ENCODE measurements at places on chromosomes 2 and 18.

- DNase-seq, result no peak
Observed at GRCh38 chr2:182038576-182038975, 52.9 kb downstream of the PPP1R1C start.

DNA sequence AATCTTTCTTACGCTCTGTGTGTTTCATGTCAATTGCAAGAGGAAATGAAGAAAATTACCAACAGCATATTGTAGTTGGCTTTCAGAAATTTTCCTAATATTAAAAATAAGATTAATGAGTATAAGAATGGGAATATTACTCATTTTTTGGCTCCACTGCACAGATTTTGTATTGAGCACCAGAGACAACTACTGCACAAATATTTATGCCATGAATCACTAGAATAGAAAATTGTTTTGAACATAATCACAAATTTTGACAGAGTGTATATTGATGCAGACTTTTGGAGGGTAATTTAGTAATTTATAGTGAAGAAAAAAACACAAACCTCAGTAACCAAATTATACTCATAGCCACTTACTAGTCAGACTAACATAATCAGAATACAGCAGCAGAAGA is 118.3 kb downstream of the DOK6 start:
- no peak for DNase-seq

GRCh38 chr18:58784601-58785137 is 80.0 kb upstream of the ZNF532 start:
- DNase-seq, result no peak

GRCh38 chr2:88099798-88100488 is 27.9 kb downstream of the FABP1 start:
- no peak for DNase-seq

DNA sequence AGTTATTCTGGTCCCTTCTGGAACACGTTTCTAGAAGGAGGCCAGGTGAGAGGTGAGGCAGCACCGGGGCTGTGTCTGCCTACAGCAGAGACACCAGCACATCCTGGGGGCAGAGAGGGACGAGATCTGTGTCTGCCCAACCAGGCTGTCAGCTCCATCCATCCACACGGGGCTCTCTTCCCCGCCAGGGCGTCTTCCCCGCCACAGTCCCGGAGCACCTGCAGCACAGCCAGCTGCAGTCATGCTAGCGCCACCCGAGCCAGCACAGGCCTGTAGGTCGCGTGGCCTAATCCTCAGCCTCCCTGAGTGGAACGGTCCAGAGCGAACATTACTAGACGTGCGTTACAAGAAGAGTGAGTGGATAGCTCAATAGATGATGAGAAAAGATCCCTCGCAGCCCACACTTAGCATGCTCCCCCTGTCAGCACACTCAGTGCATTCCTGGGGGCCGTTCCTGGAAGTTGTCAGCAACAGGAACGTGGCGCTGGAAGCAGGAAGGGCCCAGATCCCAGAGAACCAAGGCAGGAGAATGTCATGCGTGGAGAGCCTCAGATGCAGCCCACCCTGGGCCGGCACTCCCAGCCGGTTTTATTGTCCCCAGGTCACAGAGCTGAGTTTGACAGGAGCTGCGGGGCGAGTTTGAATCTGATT is 179.0 kb downstream of the TWIST2 start:
- DNase-seq, result no peak

- no peak for DNase-seq
Observed at GRCh38 chr2:19673213-19673791, 228.5 kb downstream of the TTC32 start.

- no peak for DNase-seq
Observed at GRCh38 chr18:31100436-31101182, 1.6 kb downstream of the DSC2 start.

DNA sequence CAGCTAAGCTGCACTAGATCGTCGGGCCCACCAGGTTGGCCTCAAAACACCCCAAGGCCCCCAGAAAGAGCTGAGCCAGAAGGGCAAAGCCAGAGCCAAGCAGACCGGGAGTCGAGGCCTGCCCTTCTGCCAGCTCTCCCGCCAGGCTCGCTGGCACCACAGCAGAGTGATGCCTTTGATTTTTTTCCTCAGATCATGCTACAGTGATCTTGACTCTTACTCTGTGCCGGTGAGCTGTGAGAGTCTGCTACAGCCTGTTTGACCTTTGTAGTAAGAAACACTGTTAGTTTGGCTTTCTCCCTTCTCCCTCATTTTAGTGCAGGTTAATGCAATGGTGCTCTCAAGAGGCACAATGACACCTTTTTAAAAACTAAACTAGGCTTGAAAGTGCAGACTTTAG is 97.8 kb downstream of the ESCO1 start:
- no peak for DNase-seq

GRCh38 chr2:180787330-180787729 is 193.1 kb upstream of the UBE2E3 start:
- DNase-seq, result no peak

- DNase-seq, result no peak
Observed at GRCh38 chr2:167859676-167860075, 387.7 kb downstream of the STK39 start.

- DNase-seq, result no peak
Observed at GRCh38 chr18:61815885-61816470, 76.8 kb downstream of the RNF152 start.

DNA sequence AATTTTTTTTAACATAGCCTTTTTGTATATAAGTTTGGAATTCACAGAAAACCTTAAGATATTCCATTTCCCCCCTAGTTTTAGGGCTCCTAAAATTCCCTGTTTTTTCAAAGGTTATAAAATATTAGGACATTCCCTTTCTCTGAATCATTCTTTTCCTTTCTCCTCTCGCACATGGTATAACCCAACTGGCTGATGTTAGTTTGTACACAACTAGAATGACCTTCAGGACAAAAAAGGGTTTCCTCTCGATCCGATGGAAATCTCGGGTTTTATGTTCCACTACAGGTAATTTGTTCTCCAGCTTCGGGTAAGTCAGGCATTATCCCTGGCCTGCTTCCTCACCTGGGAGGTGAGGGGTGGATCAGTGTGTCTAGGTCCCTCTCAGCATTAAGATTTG is 215.1 kb downstream of the LDLRAD4 start:
- DNase-seq, result no peak

DNA sequence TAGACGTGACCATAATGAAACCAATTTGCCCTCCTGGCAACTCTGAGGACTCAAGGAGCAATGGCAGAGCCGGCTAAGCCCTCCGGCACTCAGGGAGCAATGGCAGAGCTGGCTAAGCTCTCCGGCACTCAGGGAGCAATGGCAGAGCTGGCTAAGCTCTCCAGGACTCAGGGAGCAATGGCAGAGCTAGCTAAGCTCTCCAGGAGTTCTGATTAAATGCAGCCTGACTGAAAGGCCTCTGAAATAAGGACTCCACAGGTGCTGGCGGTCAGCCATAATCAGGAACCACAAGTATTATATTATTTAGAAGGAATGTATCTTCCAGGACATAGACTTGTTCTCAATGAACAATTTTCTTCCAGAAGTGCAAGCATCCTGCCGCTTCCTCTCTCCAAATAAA is 65.2 kb downstream of the C2orf76 start:
- DNase-seq, result no peak

DNA sequence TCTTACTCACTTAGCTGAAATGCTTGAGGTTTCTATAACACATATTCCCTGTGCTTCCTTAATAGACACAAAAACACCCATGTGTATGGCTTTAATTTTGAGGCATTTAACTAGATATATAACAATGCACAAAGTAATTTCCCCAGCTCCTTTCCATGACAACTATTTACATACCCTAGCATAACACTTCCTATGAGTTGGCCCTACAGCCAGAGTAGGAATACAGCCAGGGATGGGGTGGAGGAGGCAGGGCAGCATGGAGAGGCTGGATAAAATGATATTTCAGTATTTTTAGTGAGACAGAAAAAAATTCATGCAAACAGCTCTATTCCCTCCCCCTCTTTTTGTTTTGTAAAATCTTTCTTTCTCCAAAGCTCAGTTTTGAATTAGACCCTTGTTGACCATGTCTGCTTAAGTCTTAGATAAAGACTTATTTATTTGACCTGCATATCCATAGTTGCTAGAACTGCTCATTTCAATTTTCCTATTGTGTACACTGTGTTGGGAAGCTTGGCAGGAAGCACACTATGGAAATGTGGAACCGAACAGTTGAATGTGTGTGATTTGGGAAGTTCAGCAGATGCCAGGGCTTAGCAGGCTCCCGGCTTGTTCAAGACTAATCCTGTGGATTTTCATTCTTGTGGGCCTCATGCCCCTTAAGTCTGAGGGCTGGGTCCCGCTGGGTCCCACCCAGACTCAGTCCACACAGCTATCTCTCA is 11.2 kb upstream of the B3GNT2 start:
- DNase-seq, result no peak

GRCh38 chr2:237616734-237617586 is 10.4 kb upstream of the LRRFIP1 start:
- DNase-seq, result no peak

DNA sequence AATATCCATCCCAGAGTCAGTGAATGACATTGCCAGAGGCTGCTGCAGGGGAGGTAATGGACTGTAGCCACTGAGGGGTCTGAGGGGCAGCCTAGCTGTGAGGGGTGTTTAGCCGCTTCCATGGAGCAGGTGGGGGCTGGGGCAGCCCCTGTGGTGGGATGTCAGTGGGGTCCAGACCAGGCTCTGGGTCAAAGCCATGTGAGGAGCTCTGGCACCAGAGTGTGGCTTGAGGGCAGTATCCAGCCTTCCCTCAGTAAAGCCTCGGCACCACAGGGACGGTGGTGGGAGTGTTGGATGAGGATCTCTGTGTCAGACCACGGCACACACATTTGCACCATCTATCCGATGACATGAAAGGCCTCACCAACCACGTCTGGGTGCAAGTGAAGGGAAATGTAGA is 85.0 kb downstream of the INHBB start:
- no peak for DNase-seq

DNA sequence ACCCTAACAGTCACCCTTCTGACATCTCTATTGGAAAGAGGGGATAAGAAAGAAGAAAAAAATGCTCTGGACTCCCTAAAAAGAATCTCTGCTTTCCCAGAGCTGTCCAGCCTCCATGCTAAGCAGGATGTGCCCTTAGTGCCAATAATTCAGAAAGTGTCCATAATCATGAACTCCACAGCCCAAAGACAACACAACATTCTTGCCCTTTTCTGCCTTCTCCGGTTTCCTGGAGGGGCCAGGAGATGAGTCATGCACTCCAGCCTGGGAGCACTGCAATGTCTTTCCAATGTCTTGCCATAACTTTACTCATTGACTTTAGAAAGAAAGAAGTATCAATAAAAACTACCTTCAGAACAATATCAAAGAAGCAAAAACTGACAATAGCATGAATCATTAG is 44.0 kb downstream of the KLF7 start:
- no peak for DNase-seq

- no peak for DNase-seq
Observed at GRCh38 chr2:52220393-52220792, 1188.5 kb upstream of the NRXN1 start.

GRCh38 chr2:232960862-232961261 is 52.2 kb downstream of the NGEF start:
- no peak for DNase-seq

DNA sequence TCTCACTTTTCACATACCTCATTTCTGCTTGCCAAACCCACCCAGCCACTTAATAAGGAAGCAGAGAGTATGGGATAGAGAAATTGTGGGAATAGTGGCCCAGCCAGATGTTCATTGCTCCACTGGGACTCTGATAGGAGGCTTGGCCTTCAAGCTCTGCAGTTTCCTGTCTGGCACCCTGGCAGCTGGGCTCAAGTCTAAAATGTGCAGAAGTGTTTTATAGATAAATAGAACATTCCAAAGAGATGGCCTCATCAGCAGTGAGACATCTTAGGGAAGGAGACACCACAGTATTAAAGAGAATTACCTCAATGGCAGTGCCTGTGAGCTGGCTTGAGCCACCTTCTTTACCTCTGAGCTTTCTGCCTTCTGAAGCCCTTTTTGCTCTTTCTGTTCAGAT is 24.7 kb downstream of the COPS7B start:
- DNase-seq, result no peak
